GOT3 (cell line): ENCODE measurements at places on chromosomes 5 and 9.

- no peak for DNase-seq
These were observed 79.3 kb upstream of the ATP10B start for GRCh38 chr5:160931283-160931682.

- no peak for DNase-seq
These were observed 16.8 kb downstream of the OSTF1 start for GRCh38 chr9:75105019-75105540.

DNA sequence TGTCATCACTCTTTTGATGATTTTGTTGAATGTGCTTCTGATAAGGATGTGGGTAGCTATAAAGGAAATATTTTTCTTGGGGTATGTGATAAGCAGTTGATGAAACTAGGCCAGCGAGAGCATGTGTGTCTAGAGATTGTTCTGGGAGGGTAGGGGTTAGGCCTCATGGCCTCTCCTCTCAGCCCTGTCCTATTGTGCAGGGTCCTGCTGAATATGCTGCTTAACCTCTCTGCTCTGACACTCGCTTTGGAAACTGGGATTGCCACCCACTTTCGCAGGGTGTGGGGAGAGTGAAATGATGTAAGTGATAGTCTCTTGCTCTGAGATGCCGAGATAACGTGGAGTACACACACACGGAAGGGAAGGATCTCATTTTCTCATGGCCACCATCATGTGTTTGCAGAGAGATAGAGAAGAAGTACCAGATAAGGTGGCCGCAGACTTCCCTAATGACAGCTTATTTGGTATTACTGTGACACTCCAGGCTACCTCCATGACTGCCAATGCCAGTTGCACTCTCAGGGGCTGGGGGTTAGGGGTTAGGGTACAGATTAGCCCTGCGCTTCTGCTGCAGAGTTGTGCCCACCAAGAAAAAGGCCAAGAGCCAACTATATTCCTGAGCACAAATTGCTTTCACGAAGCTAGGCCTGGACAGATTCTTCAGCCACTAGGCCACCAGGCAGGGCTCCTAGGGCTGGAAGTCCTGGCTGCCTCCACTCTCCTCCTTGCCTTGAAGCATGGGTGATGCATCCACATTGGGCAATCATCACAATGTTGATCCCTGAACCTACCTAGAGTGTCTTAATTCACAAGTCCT is 25.2 kb upstream of the TNFAIP8 start:
- DNase-seq = no peak

GRCh38 chr9:107190061-107190935 is 92.8 kb upstream of the RAD23B start:
- no peak for DNase-seq

GRCh38 chr9:37938121-37938891 is 34.4 kb upstream of the SLC25A51 start:
- DNase-seq = no peak

DNA sequence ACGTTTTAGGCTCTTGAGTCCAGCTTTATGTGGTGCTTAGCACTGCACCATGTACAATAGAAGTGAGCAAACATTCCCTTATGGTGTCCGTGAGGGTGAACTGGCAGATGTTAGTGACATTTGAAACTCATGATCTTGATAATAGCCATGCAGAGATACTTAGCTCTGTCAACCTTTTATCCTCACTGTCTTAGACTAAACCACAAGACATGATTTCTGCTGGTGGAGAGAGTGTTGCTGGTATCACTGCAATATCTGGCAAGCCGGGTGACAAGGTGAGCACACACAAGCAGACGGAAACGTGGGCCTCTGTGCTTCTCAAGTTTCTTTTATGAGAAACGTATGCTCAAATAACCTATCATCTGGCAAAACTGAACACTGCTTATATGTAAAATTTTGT is 68.4 kb downstream of the CAST start:
- DNase-seq = no peak

- DNase-seq = no peak
These were observed 7.3 kb upstream of the ROPN1L start for GRCh38 chr5:10434392-10434791.

GRCh38 chr5:169121630-169122420 is 179.1 kb downstream of the SLIT3 start:
- no peak for DNase-seq

- no peak for DNase-seq
These were observed 412.7 kb downstream of the CDH10 start for GRCh38 chr5:24232041-24232440.

GRCh38 chr5:168123631-168124528 is 167.6 kb upstream of the WWC1 start:
- DNase-seq = no peak

- no peak for DNase-seq
These were observed 17.5 kb upstream of the OR13C9 start for GRCh38 chr9:104635456-104635855.

DNA sequence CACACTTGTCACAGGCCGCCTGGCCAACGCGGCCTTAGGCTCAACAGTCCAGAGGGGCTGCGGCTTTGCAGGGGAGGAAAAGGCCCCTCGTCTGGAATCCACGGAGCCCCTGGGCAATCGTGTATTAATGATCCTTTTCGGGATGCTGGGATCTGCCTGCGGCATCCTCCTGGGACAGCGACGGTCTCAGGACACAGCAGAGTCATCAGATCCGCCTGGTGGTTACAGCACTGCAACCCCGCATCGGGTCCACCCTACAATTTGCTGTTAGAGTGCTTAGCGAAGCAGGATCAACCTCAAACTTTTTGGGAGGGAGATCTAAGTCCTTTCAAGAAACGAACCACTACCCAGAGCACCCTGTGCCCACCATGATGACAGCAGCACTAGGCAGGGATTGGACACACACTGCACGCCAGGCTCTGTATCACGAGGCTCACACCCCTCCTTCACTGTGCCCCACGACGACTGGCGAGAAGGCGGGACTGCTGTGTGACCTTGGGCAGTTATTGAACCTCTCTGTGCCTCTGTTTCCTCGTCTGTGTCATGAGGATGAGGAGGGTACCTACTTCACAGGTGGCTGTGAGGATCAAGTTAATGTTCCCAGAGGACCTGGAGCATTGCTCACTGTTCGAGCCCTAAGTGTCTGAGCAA is 100.4 kb upstream of the COL5A1 start:
- DNase-seq = no peak

DNA sequence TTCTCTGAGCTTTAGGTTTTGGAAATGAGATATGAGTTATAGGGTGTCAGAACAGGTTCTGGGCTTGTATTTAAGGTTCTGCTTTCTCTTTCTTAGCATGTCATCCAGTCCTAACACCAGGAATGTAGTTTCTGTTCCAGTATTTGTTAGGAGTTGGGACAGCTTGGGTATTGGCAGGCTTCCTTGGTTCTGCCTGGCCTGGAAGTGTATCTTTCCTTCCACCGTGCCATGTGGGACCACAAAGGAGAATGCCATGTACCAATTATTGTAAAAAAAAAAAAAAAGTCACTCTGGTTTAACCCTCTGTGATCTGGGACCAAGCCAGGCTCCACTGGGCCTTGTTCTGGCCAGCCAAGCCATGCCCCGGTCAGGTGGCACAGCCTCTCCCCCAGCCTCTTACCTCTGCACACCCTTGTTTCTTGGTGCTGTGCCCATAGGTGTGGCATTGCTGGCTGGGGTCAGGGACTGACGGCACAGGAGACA is 47.8 kb downstream of the ARHGAP26 start:
- no peak for DNase-seq

DNA sequence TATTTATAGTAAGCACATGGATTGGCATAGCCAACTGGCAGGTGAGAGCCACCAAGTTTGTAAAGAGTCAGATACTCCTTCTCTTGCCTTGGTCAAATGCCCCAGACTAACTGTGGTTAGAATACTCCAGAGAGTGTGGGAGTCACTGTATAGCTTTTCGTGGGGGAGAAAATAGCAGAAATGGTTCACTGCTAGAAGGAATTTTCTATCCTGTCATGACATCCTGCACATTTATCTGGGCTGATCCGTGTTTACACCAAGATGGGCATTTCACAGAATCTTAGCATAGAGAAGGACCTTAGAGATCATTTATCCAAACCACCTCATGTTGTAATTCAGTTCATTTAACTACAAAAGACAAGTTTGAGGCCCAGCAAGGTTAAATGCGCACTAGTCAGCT is 460.8 kb downstream of the ENC1 start:
- no peak for DNase-seq

DNA sequence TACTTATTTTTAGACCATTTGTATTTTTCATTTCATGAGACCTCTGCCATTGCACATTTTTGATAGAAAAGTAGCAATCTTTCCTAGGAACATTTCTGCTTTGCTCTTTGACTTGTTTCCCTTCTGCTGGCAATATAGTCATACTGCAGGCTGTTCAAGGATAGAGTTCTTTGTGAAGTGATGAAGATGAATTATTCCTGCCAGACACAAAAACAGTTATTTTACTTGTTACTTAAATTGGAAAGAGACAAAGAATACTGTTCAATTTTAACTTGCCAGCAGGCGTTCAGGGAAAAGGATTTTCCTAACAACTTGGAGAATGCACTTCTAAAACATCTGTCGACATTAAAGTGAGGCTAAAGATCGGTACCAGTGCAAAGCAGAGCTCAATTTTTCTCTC is 251.7 kb upstream of the ACTBL2 start:
- no peak for DNase-seq

DNA sequence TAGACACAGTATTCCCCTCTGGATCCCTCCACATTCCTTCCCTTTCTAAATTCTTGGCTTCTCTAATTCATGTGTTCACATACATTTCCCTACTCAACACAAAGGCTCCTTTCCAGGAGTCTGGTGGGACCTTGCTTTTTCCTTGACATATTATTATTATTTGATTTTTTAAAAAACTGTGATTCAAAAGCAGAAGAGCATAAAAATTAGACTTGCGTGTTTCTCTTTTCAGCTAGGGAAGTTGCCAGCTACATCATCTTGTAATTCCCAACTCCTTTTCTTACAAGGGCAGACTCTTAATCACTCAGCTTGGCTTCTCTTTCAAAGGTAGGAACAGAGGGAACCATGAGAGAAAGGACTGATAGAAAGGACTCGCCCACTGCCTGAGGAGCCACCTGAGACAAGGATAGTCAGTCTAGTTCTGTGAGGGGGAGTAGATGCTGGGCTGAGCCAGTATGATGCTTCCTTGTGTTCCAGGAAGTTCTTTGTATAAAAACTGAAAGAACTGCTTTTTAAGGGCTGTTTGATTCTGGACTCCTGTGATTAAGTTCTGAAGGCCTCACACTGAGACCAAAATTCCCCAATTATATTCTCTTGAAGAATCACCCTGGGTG is 51.0 kb upstream of the DPYSL3 start:
- no peak for DNase-seq

GRCh38 chr9:77896938-77897667 is 134.5 kb downstream of the GNAQ start:
- no peak for DNase-seq

GRCh38 chr9:28688172-28688571 is 1114.9 kb upstream of the C9orf72 start:
- no peak for DNase-seq

DNA sequence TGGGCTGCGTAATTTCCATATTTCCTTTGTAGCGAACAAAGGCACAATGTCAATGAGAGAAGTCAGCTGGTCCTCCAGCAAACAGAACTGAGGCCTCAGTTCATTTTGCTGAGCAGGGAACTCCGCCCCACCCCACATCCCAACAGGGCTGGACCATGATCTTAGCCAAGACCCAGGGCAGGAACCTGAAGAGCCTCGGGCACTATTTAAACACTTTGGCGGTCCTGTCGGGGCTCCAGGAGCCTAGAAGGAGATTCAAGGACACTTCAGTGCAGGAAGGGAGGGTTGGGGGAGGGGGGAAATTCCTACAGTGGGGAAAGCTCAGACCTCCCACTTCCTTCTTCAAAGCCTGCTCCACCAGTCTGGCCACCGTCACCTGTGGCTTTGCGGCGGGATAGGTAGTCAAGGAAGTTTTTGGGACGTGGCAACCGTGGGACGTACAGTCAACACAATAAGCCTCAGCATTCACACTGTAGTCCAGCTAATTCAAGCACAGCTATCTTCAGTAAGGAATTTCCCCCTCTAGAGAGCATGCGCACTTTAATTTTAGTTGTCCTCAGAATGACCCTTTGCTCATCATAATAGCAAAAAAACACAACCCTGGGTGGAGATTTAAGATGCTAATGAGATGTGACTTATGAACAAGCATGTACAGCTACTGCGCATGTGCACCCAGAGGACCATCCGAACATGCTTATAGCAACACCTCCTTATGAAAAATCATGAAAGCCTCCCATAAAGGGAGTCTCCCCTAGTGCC is 30.9 kb downstream of the S1PR3 start:
- DNase-seq = no peak

- no peak for DNase-seq
These were observed 13.9 kb upstream of the GPX8 start for GRCh38 chr5:55146080-55146479.

DNA sequence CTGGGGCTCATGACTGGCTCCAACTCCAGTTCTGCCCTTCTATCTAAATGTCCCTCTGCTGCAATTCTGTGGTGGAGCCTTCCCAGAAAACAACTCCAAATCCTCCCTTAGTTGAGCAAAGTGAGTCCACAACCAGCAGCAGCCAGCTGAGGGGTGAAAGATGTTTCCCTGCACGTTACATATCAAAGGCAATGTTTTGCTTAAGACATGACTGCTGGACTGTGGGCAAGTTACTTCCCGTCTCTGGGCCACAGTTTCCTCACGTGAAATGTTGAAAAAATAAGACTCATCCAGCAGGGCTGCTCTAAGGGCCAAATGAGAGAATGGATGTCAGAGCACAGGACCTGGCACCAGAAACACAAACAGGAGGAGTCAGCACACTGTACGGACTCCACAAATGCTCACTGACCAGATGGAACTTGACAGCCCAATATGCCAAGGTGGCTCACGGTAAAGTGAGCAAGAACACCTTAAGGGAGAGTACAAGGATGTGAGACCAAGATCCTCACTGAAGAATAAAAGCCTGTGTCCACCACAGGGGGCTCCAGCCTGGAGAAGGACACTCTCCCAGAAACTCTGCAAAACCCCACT is 138.4 kb upstream of the ABCA1 start:
- DNase-seq = no peak

- no peak for DNase-seq
These were observed 148.0 kb downstream of the FGF1 start for GRCh38 chr5:142537938-142538337.

GRCh38 chr9:99005651-99006050 is 61.9 kb downstream of the COL15A1 start:
- no peak for DNase-seq

DNA sequence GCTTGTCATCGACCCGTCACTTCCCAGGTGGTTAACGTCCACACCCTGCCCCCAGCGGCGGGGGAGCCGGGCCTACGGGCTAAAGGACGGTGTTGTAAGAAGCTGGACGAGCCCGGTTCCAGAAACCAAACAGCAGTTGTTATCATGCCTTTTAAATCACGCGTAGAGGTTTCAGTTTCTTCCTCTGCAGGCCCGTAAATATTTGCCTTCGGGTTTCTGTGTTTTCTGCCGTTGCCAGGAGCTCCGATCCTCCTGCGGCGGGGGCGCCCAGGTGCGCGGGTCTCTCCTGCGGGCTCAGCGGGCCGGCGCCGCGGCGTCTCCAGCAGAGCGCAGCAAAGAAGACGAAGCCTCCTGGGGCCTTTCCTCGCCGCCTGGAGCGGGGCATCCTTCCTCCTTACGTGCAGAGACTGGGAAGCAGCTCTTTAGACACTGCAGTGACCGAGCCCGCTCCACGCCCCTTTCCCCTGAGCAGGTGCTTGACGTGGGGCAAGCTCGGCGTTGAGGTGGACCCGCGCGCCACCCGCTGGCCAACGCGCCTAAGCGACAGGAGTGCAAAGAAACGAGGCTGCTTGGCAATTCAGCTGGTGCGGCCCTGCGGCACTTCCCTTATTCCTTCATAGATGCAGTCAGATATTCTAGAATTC is 21.8 kb upstream of the TTC1 start:
- DNase-seq = peak; percentile 39

GRCh38 chr5:40268088-40268487 is 411.6 kb upstream of the PTGER4 start:
- no peak for DNase-seq
